Stimulated activated CD4-positive, alpha-beta T cell treated with anti-CD3 and anti-CD28 coated beads, TNF-alpha, amount 100 ng/mL, for 4 hours (primary cell): ENCODE measurements at places on chromosomes 4 and X.

GRCh38 chr4:25343671-25344070 is 31.1 kb downstream of the ZCCHC4 start:
- DNase-seq = no peak

DNA sequence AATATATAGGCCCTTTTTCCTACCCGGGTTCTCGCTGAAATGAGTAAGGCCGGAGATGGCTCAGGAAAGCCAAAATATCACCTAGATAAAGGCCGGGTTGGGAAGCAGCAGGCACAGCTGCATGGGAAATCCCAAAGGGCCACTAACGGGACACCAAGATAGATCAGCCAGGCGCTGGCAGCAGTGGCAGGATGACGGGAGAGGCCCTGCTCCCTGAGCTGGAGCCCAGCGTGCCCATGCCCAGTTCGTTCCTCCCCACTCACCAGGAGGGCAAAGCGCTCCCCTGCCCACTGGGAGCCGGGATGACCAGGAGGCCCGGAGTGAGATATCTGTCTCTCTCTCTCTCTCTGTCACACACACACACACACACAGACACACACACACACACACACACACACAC is 109.8 kb downstream of the DCTD start:
- no peak for DNase-seq

DNA sequence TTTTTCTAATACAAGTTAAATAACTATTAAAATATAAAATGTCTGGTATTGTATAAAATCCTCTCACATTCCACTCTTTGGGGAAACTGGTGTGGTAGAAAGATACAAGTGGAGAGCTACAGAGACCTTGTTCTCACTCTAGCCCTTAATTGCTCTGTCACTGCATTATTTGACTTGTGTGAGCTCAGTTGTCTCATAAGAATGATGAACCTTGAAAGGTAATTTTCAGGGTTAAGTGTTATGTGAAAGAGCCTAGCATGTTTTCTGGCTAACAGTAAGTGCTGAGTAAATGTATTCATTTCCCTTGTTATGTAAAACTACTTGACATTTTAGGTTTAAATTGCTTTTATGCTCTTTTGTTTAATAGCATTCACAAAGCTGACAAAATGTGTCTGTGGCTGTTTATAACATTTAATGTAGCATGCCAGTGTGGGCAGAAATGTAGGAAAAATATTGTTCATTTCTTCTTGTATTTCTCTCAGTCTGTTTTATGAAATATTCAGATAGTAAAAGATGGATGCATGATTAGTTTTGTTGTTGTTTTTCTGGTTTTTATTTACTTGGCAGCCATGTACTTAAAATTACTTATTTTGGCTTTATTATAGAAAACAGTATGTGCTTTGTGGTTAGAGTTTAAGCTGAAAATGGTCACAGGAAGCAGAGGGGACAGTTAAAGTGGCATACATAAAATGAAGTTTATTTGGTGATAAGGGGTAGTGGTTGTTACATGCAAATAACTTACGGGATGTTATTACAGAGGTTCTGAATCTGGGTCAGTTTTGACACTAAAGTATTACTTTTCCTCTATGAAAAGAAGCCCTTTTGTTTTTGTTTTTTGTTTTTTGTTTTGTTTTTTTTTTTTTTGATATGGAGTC is 29.2 kb downstream of the SLAIN2 start:
- no peak for DNase-seq

GRCh38 chrX:16832301-16832700 is 37.9 kb downstream of the RBBP7 start:
- DNase-seq = no peak

- DNase-seq = no peak
Measured at GRCh38 chr4:3862640-3863420, 96.6 kb downstream of the ADRA2C start.

GRCh38 chr4:70984589-70984988 is 8.9 kb upstream of the DCK start:
- DNase-seq = no peak

DNA sequence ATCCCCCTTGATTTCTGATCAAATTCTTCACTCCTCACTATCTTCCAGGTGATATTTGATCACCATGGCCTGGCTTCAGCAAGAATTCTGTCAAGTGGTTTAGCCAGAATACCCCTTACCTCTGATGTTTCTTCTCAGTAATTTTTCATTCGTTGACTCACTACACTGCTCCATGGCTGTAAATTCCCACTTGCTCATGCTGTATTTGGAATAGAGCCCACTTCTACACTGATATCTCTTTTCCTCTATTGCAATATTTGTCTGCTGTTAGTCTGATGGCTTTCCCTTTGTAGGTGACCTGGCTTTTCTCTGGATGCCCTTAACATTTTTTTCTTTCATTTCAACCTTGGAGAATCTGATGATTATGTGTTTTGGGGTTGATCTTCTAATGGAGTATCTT is 73.9 kb upstream of the DIPK2B start:
- DNase-seq = no peak
